Stimulated activated CD4-positive, alpha-beta T cell treated with anti-CD3 and anti-CD28 coated beads, Interleukin-1b, Interleukin-23, amount 100 ng/mL, for 1 hour (primary cell): ENCODE measurements at places on chromosomes 16 and 17.

GRCh38 chr16:86640265-86640843 is 62.0 kb downstream of the FOXL1 start:
- no peak for DNase-seq

GRCh38 chr16:16148755-16149154 is 74.5 kb downstream of the ABCC6 start:
- DNase-seq = no peak

DNA sequence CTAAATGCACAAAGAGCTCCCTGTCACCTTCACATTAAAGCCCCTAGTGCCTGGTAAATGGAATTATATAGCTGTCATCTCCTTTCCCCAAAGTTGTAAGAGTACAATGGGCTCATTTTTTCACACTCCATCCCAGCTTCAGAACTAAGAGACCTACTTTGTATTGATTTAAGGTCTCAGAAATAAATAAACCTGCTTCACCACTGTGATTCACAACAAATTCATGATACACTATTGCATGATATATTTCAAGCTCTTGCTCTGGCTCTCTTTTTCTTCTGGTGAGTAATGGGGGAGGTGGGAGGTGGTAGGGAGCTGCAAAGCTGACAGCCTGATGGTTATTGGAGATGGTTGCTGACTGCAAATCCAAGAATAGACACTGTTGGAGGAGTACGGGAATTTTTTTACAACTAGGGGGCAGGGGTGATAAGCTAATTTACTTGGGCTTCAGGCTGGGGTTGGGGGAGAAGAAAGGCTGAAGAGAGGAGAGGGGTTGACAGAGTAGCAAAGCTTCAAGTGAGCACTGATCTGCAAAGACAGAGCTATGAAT is 189.9 kb downstream of the AATF start:
- no peak for DNase-seq

DNA sequence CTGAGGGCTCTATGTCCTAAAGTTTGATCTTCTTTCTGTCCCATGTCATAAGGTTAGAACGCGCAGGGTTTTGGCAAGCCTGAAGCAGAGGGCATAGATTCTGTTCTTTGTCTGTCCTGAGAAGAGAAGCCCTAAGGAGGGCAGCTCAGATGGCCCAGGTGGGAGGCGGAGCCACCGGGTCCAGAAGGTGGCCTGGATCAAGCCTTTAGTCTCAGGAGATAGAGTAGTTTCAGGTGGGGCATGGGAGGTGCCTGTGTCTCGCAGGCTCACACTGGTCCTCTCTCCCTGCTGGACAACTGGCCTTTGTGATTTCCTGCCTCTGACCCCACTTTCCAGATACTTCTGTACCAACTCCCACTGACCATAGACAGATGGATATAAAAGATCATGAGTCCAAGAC is 44.2 kb upstream of the DNAJA2 start:
- no peak for DNase-seq

- no peak for DNase-seq
Observed at GRCh38 chr17:43814026-43814425, 18.9 kb downstream of the MPP3 start.

GRCh38 chr16:88383401-88384221 is 852 bp downstream of the ZNF469 start:
- no peak for DNase-seq

DNA sequence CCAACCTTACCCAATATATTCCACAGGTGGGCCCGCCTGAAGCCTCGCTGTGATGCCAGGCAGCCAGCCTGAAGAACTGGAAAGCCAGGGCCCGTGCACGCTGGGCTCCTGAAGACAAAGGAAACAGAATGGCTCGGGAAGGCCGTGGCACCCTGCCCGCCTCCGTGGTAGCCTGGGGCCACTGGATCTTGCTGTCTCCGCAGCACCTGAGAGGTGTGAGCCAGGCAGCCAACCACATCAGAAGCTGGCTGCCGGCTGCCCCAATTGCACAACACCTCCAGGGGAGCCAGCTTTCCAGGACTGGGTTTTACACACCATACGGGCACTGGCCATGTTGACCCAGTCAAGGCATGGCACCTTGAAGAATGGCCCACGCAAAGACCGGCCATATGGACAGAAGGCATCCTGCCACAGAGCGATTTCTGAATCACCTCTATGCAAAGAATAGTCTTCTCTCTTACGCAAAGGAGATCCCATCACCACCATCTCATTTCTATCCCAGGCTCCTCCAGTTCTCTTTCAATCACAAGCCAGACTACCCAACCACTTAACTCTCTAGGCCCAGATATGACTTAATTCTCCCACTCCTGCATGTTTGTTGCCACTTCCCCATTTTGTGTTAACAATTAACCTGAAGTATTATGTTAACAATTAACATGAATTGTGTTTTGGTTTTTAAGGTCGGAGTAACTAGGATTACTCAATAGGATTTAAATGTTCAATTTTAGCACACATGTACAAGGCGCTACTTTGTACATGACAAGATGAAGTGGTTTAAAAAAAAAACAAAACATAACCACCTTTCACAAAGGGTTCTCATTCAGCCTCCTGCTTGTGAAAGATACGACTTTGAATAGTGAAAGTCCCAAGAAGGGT is 32.1 kb downstream of the ZFHX3 start:
- DNase-seq = no peak

- no peak for DNase-seq
Observed at GRCh38 chr17:63483038-63483437, 6.2 kb downstream of the ACE start.

DNA sequence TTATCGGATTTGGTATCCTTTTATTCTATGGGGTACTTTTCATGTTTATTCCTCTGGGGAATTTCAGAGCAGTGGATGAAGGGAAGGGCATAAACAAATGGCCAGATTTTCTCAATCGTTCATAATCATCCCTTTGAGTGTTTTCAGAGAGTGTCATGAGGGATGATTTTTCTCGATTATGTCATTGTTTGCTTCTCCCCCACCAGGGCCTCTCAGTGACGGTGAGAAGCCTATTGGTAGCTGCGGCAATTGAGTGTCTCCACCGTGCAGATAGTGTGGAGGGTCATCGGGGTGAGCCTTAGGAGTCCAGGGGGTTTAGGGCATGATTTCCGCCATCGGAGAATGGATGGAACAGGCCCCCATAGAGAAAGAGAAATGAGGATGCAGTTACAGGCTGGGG is 57.2 kb downstream of the USP43 start:
- no peak for DNase-seq

- DNase-seq = no peak
Observed at GRCh38 chr17:31843070-31843745, 15.8 kb downstream of the COPRS start.

- DNase-seq = no peak
Observed at GRCh38 chr16:28183484-28183883, 28.3 kb downstream of the XPO6 start.

GRCh38 chr16:4003576-4003975 is 112.7 kb downstream of the ADCY9 start:
- no peak for DNase-seq

DNA sequence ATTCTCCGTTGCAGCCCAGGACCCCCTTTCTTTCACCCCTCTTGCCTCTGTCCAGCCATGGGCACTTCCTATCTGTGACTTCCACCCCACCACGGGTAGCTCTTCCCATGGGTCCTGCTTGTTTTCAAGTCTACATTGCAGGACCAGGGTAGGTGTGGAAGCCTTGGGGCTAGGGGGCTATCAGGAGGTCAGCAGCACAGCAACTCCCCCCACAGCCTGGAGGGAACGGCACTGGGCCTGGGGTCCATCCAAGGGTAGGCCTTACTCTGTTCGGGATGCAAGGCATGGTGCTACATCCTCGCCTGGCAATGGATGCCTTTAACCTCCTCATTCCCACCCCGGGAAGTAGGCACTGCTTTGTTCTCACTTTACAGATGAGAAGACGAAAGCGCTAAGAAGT is 109.3 kb downstream of the IRX5 start:
- no peak for DNase-seq

DNA sequence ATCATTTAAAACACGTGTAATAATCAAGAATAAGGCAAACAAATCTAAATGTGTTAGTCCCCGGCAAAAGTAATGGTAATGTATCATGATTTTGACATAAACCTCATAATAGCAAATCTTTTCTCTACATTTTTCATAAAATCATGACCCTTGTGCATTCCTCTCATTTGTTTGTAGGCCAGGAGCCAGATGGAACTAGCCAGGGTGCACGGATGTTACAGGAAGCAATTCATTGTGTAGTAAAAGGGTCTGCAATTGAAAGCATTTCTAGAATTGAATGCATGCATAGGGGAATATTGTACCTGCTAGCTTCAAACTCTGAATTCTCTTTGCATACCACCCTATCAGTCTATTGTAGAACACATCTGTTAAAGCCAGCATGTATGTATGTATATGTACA is 66.6 kb downstream of the CNTNAP4 start:
- no peak for DNase-seq

DNA sequence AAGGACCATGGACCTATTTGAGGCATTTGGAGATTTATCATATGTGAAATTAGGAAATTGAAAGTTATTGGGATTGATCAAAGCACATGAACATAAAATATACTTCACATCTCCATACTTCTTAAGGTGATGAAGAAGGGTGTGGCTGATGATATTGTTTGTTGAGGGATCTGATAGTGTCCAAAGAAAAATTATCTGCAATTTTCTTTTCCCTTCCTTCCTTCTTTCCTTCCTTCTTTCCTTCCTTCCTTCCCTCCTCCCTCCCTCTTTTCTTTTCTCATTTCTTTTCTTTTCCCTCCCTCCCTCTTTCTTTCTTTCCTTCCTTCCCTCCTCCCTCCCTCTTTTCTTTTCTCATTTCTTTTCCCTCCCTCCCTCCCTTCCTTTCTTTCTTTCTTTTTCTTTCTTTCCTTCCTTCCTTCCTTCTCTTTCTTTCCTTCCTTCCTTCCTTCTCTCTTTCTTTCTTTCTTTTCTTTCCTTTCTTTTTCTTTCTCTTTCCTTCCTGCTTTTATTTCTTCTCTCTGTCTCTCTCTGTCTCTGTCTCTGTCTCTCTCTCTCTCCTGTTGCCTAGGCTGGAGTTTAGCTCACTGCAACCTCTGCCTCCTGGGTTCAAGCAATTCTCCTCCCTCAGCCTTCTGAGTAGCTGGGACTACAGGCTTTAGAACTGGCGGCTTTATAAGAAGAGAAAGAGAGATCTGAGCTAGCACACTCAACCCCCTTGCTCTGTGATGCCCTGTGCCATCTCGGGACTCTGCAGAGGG is 20.9 kb upstream of the ITPRIPL2 start:
- DNase-seq = no peak

DNA sequence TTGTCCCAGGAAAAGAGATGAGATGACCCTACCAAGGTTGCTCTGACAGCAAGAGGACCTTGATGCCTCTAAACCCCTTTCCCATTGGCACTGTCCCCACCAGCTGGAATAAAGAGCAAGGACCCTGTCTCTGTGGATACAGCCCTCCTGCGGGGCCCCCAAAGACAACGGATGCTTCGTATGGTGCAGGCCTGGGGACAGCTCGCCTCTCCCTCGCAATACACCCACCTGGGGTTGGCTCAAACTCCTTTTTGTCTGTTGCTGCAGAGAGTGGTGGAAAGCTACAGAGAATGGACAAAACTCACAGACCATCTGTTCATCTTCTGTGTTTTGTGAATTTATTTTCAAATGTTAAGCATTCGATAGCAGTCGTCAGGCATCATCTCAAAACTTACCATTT is 27.6 kb upstream of the CACNG3 start:
- DNase-seq = no peak

GRCh38 chr16:29900888-29901606 is 759 bp downstream of the ASPHD1 start:
- no peak for DNase-seq

- DNase-seq = no peak
Observed at GRCh38 chr16:58211245-58211644, 13.3 kb upstream of the CSNK2A2 start.

DNA sequence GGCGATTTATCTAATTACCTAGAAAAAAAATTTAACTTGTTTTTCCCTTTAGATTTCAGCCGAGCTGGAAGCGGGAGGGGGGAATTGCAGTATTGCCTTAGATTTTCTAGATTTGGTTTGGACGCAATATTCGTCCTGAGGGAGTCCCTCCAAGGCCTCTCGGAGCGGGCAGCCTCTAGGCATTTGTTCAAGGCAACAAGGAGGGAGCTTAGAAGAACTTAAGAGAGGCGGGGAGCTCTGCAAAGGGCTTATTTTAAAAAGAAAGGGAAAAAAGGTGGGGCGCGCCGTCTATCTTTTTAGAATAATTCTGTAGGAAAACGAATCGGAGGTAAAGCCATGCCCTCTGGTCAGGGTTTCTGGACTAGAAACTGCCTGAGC is 407 bp upstream of the TMEM94 start:
- no peak for DNase-seq

DNA sequence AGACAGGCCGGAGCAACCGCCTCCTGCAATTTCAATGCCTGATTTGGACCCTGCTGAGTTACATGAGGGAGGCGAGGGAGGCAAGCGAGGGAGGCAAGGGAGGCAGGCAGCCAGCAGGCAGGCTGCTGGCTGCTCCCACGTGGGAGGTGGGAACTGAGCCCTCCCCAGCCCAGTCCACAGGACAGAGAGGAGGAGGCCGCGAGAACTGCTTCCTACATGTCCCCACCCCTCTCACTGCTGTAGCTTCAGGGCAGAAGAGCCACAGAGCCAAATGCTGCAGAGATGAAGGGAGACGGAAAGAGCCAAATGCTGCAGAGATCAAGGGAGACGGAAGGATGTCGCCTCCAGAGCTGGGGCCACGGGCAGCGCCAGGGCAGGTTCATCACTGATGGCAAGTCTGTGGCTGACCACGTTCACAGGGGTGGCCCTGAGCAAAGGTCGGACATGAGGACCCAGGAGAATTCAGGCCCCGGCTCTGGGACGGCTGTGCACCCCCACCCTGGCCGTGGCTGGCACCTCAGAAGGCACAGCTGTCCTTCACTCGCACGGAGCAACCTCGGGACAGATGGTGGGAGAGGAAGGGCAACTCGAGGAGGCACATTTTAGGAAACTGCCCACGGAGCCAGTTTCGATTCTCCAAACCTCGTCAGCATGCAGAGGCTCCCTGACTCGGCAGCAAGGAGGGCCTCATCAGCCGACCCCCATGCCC is 21.5 kb downstream of the RPH3AL start:
- no peak for DNase-seq
